ENCODE measurements at places on chromosomes 7 and 10.

- no peak for DNase-seq
Measured at GRCh38 chr10:48604039-48604990, 558 bp downstream of the ARHGAP22 start.

DNA sequence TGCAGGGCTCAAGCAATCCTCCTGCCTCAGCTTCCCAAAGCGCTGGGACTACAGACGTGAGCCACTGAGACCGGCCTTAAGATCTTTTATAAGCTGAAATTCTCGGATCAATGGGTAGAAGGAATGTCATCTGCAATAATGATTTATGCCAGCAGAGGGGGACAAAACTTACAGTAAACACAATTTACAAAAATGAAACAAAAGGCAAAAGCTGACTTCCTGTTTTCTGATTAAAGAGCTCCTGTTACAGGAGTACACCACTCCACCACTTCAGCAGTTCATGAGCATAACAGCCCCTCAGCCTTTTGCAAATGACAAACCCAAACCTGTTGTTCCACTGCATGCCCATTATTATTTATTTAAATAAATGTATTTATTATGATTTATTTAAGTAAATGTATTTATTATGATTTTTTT, 88.5 kb upstream of the ATP6V0A4 start:
- DNase-seq: no peak

DNA sequence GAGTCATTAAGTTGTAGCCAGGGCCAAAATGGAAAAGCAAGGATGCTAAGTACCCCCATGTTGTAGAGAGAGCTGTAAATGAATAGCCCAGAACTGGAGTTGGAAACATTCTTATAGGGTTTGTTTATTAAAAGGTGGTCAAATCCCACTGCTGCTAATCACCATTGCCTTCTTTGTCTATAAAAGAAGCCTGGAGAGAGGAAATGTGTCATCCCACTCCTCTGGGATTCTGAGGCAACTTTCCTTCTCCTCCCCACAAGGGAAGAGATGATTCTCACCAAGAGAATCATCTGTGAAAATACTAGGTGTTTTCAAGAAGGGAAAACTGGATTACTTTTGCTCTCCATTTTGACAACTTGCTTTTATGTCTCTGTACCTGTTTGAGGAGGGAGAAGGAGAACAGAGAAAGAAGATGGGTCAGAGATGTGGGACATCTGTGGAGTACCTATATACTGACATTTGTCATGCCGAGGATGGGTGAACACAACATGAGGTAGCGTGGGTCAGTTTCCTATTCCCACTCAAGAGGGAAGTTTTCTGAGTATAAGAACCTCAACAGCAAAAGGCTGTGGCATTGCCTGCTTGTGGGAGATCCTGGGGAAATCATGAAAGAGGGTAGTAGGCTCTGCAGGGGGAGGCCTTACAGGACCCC, 262.2 kb downstream of the KIF20B start:
- no peak for DNase-seq

DNA sequence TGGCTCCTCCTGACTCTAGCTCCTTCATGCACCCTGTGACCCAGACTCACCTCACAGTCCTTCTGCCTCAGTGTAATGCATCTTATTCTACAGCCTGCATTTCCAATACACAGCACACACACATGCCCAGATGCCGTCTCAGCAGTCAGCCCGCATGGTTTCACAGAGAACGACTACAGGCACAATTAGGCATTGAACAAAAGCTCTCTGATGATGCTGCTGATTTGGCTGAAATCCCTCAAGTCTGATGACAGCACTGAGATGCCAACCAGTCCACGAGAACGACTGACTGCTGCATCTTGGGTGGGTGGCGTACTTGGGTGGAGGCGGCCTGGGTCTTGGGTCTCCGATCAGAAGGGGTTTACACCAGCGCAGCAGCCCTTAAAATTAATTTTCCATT, 200.4 kb downstream of the TAX1BP1 start:
- no peak for DNase-seq

GRCh38 chr10:101564490-101564991, 23.5 kb downstream of the POLL start:
- no peak for DNase-seq

- DNase-seq: peak; percentile 59
Measured at GRCh38 chr10:69089638-69090599, 2.0 kb downstream of the SRGN start.

GRCh38 chr10:24493165-24493564, 230.5 kb downstream of the ARHGAP21 start:
- no peak for DNase-seq

DNA sequence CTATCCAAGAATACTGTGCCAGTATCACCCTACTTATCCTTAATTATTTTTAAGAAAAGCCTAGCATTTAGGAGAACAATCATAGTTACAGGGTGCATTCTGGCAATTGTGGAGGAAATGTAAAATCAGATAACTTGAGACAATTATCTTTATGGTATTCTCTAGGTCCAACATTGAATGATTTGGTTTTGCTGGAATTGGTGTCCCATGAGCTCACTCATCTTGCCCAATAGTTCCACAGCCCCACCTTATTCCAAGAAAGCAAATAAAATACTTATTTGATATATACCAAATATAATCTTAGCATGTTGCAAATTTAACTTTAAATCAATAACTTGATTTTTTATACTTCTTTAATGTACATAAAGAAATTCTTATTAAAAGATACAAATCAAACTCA, 65.3 kb downstream of the DGKB start:
- DNase-seq: no peak

GRCh38 chr7:95684037-95684436, 87.7 kb upstream of the PDK4 start:
- no peak for DNase-seq

GRCh38 chr10:37865957-37866803, 8.8 kb upstream of the ZNF248 start:
- no peak for DNase-seq

Measured in activated naive CD8-positive, alpha-beta T cell treated with anti-CD3 and anti-CD28 coated beads, Interleukin-2, amount 10 ng/mL, durations not matched to agents 7 days and 5 days (primary cell).